ENCODE measurements at places on chromosomes 12 and 14.

GRCh38 chr12:71567537-71567936 lies 96.1 kb downstream of the ZFC3H1 start:
- peak; percentile 38 for DNase-seq

- DNase-seq: no peak
Measured at GRCh38 chr14:87282266-87282665, 710.7 kb downstream of the GALC start.

DNA sequence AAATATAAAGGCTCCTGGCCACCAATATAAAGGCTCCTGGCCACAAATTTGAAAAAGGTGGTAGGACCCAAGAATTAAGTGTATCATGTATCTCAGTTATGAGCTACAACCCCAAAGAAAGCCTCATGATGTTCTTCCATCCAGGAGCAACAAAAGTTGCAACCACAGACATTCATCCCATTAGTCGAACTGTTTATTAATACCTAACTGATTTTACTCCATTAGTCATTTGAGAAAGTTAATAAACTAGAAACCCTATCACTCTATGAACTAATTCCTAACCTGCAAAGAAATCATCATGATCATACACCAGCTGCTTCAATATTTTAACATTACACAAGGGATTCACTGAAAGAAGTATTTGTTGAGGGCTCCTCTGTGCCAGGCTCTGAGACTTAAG lies 253.2 kb upstream of the GRIP1 start:
- DNase-seq: no peak

DNA sequence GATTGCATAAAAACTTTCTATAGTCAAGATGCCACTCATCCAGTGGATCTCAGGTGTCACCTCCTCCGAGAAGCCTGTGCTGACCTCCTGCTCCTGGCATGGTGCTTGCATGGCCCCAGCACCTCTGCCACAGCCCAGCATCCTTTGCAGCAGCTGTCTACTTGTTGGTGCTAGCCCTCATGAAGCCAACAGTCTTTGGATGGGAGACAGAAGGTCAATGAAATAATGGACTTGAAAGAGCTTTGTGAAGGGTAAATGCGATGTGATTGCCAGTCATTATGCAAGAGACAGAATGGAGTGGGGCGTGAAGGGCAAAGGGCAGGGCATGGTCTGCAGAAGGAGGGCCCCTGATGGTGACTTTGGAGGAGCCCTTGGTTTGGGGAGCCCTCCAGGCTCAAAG lies 63.0 kb upstream of the CLMN start:
- DNase-seq: no peak

DNA sequence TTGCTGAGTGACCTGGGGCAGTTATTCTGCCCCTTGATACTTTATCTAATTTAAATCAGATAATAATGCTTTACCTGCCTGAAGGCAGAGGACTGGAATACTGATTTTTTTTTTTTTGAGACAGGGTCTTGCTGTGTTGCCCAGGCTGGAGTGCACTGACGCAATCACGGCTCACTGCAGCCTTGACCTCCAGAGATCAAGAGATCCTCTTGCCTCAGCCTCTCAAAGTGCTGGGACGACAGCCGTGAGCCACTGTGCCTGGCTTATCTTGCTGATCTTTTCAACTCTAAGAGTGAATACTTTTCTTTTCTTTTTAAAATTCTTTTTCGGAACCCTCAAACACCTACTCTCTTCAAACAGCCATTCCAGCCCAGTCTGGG lies 699 bp upstream of the B4GALNT3 start:
- DNase-seq: no peak

Measured in putamen (tissue), 1 donor.